Mammary epithelial cell (primary cell): ENCODE measurements at places on chromosomes 13 and 19. TPM values are rescaled to one million over a fixed set of nuclear protein-coding genes. Genes with fewer than 3 reads are reported as not detected.

PRSS57 gene
- not detected for total RNA-seq

IQCN gene
- 0.50 TPM for total RNA-seq

FCER2 gene
- total RNA-seq = not detected

NDUFA13 gene
- 221 and 322 TPM in 2 replicates for total RNA-seq

MBD3L3 gene
- total RNA-seq = not detected in 2 replicates

CERS4 gene
- 23.3 TPM for total RNA-seq

CEACAM3 gene
- not detected for total RNA-seq

UFM1 gene
- total RNA-seq = 67.4 and 104 TPM in 2 replicates

SUGP1 gene
- total RNA-seq = 46.3 and 48.1 TPM in 2 replicates

LIM2 gene
- total RNA-seq = not detected in 2 replicates

RASIP1 gene
- 3.0 and 6.3 TPM in 2 replicates for total RNA-seq

PPP1R15A gene
- total RNA-seq = 28.8 TPM

POLRMT gene
- total RNA-seq = 23.5 TPM

CYP4F8 gene
- not detected for total RNA-seq

PGLYRP1 gene
- total RNA-seq = not detected in 2 replicates

NUDT15 gene
- 12.0 TPM for total RNA-seq

SHC2 gene
- total RNA-seq = 1.3 TPM

TMEM59L gene
- total RNA-seq = not detected

ZNF729 gene
- not detected for total RNA-seq

TCF3 gene
- total RNA-seq = 81.8 and 108 TPM in 2 replicates

AMH gene
- 2.1 and 3.1 TPM in 2 replicates for total RNA-seq

GPC5 gene
- not detected in 2 replicates for total RNA-seq

LILRA1 gene
- total RNA-seq = not detected in 2 replicates

ITGBL1 gene
- total RNA-seq = 3.4 and 5.5 TPM in 2 replicates

TDRD3 gene
- total RNA-seq = 18.2 TPM

KLK13 gene
- 0.28 TPM in 1 of 2 replicates, not detected in the other for total RNA-seq

ZNF560 gene
- under 0.01 TPM for total RNA-seq

CADM4 gene
- total RNA-seq = 12.8 TPM

CD22 gene
- total RNA-seq = 1.3 TPM

ATXN8OS gene
- not detected in 2 replicates for total RNA-seq

OVOL3 gene
- total RNA-seq = not detected in 2 replicates
